ENCODE measurements at places on chromosomes 7 and 10. TPM values are rescaled to one million over a fixed set of nuclear protein-coding genes. Genes with fewer than 3 reads are reported as not detected.

DNA sequence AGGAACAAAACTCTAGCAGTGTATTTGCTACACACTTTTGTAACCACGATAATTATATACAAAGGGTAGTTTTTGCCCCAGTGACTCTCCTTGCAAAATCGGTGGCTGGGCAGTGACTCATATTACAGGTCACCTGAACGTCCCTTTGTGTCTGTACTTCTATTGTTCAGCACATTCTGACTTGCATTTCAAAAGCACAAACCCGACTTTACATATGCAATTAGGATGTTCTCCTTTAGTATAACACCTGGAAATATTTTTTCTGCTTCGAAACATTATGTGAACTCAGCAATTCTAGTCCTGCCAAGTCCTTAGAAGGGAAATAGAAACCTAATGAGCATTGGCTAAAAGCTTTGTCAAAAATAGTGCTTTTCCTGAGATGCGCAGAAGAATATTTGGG, 6.0 kb downstream of the PRR15 start:
- no peak for DNase-seq

DNA sequence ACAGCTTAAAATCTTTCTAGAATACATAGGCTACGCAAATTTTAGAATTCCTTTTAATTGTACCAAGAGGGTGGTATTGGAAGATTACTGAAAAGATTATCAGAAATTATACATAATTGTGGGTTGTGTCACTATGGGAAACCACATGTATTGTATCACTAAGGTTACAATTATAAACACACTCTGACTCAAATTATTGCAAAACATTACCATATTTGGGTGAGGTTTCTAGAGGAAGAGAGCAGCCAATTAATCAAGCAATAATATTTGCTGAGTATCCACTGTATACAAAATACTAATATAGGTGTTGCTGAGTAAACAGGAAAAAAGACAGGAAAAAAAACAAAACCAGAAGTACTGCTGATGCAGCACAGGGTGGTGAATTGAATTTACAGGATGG, 3.1 kb upstream of the CAPZA2 start:
- DNase-seq: no peak

- DNase-seq: no peak
Observed at GRCh38 chr7:17681965-17682364, 258.3 kb downstream of the SNX13 start.

- no peak for DNase-seq
Observed at GRCh38 chr10:130212746-130213145, 76.6 kb downstream of the GLRX3 start.

Gene VENTX
- total RNA-seq: 0.65 TPM

DNA sequence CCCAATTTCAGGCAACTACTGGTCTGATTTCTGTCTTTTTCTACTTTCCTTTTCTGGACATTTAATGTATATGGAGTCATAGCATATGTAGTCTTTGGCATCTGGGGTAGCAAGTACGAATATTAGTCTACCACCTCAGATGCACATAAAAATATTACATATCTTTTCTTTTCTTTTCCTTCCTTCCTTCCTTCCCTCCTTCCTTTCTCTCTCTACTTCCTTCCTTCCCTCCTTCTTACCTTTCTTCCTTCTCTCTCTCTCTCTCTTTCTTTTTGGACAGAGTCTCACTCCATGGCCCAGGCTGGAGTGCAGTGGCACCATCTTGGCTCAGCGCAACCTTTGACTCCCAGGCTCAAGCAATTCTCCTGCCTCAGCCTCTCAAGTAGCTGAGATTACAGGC, 4.0 kb upstream of the OPTN start:
- DNase-seq: no peak

- DNase-seq: no peak
Observed at GRCh38 chr7:20735346-20736065, 51.2 kb downstream of the SP8 start.

Gene CPN1
- not detected for total RNA-seq

Gene INTS15
- 21.3 TPM for total RNA-seq

- DNase-seq: no peak
Observed at GRCh38 chr7:44158096-44158872, 17.2 kb upstream of the MYL7 start.

Measured in lower leg skin (tissue), 4 donors.